ENCODE measurements at places on chromosomes 7 and 10. TPM values are rescaled to one million over a fixed set of nuclear protein-coding genes. Genes with fewer than 3 reads are reported as not detected.

- DNase-seq, result no peak
Measured at GRCh38 chr7:90758933-90759562, 162.9 kb downstream of the CDK14 start.

FMC1 gene
- total RNA-seq, result 13.3 TPM

MKX gene
- 4.5 TPM for total RNA-seq

DUSP5 gene
- 15.1 TPM for total RNA-seq

- DNase-seq, result peak; percentile 79
Measured at GRCh38 chr7:2680792-2681490, 7.1 kb upstream of the AMZ1 start.
